Activated CD4-positive, alpha-beta T cell treated with anti-CD3 and anti-CD28 coated beads, Interleukin-2, amount 50 U/mL, for 16 hours (primary cell): ENCODE measurements at places on chromosomes 7 and 10.

GRCh38 chr7:24140001-24140400 is 144.0 kb upstream of the NPY start:
- DNase-seq = no peak

DNA sequence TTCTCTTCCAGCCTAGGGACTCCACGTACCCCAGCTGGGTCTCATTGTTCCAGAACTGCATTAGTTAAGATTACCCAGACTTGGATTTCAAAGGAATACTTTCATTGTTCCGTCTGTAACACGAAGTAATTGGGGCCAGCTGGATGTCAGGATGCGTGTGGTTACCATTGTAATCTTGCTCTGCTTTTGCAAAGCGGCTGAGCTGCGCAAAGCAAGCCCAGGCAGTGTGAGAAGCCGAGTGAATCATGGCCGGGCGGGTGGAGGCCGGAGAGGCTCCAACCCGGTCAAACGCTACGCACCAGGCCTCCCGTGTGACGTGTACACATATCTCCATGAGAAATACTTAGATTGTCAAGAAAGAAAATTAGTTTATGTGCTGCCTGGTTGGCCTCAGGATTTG is 21.0 kb downstream of the LRRC17 start:
- DNase-seq = no peak

- DNase-seq = no peak
Observed at GRCh38 chr7:90266808-90267207, 21.8 kb downstream of the CFAP69 start.

DNA sequence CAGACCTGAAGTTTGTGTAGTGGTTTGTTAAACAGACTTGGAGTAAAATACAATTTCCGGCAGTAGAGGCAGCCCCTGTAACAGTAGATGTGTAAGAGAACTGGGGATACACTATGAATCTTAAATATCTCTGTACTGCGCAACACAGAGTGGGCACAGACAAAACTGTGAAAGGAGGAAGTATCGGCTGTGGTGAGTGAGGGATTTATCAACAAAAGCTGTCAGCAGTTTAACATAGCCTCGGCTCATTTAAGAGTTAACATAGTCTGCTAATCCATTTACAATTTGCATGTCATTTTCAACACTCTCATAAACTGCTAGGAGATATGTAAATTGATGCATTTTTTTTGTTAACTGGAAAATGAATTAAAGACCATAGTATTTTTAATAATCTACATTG is 225.2 kb downstream of the ZWINT start:
- DNase-seq = no peak

DNA sequence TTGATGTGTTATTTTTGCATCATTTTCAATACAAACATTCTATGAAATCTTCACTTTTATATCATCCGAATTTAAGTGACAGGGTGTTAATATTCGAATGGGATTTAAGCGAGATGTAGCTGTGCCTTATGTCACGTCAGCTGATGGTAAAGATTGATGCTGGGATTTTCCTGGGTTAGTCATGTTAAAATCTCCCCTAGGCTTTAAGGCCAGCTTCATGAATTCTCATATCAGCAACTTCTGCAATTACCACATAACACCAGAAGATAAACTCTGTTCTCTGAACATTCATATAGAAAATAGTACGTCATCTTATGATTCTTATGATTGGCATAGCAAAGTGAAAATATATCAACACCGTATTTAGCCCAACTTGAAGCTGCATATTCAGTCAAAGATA is 669.2 kb downstream of the PCDH15 start:
- DNase-seq = no peak

DNA sequence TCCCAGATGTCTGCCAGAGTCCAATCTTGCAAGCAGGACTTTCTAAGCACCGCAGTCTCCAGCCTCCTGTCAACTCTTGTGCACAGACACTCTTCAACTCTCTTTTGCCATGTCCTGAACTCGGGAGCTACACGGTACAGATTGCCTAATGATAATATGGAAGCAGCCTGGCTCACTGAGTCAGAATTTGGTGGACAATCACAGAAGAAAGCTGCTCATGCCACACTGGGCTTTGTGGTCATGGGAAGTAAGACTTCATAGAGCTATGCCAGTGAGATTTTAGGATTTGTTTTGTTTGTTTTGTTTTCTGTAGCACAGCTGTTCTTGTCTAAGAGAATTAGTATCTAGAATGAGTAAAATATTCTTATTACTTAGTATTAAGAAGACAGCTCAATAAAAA is 144.1 kb upstream of the PRSS58 start:
- no peak for DNase-seq

GRCh38 chr7:113292105-113292504 is 173.8 kb upstream of the SMIM30 start:
- DNase-seq = no peak

- DNase-seq = no peak
Observed at GRCh38 chr7:110568932-110569331, 522.0 kb upstream of the LRRN3 start.

GRCh38 chr10:28442403-28442802 is 90.5 kb upstream of the WAC start:
- DNase-seq = no peak

DNA sequence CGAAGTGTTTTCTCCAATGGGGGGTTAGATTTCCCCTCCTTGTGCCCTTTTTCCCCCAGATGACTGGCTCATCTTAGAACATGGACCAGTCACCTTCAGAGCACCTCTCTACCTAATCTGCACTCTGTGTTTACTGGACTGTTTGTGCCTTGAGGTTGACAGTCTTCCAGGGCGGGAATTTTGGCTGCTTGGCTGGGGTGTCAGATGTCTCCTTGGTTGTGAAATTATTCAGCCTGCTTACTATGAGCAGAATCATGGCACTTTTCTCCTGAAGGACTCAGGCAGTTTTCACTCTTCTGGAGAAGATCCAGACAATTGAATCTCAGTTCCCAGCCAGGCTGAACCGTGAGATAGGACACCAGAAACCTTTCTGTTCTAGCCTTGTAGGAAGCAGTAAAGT is 60.3 kb upstream of the NFKB2 start:
- no peak for DNase-seq

GRCh38 chr10:130782467-130782866 is 529.1 kb downstream of the TCERG1L start:
- DNase-seq = no peak

- DNase-seq = no peak
Observed at GRCh38 chr10:3976718-3977117, 191.7 kb upstream of the KLF6 start.

GRCh38 chr7:66167773-66168387 is 37.3 kb upstream of the TPST1 start:
- DNase-seq = no peak
